Esophagus muscularis mucosa (tissue), 4 donors: ENCODE measurements at places on chromosomes 12 and 14. TPM values are rescaled to one million over a fixed set of nuclear protein-coding genes. Genes with fewer than 3 reads are reported as not detected.

RAB5B gene
- 125 TPM for total RNA-seq

SLC38A4 gene
- 0.17 TPM for total RNA-seq

MAPKAPK5 gene
- total RNA-seq: 32.2 TPM

SPIC gene
- not detected for total RNA-seq

RPGRIP1 gene
- not detected for total RNA-seq

FAM186B gene
- under 0.01 TPM for total RNA-seq

ZC2HC1C gene
- total RNA-seq: 6.9 TPM

- no peak for DNase-seq
Measured at GRCh38 chr12:41910578-41911320, 233.9 kb downstream of the GXYLT1 start.

- DNase-seq: no peak
Measured at GRCh38 chr12:42799966-42800365, 210.4 kb upstream of the PRICKLE1 start.

- no peak for DNase-seq
Measured at GRCh38 chr14:55514819-55515490, 65.1 kb upstream of the KTN1 start.

- DNase-seq: no peak
Measured at GRCh38 chr12:51839310-51839947, 9.1 kb downstream of the FIGNL2 start.

DNA sequence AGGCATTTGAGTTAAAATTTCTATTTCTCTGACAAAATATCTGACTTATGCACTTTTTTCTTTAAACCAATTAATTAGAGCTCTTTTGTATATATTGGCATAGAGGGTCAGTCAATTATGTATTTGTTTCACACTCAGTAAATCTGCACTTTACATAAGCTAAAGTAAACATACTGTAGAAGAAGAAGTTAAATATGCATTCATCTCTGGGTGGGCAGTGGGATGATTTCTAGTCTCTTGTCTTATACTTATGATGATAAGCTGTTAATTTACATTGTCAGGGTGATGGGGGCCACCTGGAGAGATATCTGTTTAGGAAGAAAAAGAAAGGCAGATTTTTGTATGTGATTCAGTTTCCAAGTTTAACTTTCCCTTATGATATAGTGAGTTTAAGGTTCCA is 330.8 kb downstream of the IPO8 start:
- no peak for DNase-seq

DNA sequence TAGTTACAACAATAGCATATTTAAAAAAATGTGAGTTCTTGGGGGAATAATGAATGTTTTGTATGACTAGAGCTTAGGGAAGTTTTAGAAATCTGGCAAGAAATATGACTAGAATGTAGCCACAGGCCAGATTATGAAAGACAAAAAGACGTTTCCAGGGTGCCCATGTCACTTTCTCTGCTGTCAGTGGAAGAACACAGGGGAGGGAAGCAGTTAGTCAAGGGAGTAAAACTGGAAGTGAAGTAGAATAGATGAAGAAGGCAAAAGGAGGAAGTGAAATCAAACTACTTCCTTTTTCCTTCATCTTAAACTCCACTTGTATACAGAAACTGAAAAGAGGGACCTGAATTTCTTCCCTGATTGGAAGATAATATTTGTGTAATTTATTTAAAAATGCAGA is 81.2 kb upstream of the ATP2B1 start:
- no peak for DNase-seq

- DNase-seq: no peak
Measured at GRCh38 chr12:51524386-51524901, 66.6 kb upstream of the SCN8A start.

DNA sequence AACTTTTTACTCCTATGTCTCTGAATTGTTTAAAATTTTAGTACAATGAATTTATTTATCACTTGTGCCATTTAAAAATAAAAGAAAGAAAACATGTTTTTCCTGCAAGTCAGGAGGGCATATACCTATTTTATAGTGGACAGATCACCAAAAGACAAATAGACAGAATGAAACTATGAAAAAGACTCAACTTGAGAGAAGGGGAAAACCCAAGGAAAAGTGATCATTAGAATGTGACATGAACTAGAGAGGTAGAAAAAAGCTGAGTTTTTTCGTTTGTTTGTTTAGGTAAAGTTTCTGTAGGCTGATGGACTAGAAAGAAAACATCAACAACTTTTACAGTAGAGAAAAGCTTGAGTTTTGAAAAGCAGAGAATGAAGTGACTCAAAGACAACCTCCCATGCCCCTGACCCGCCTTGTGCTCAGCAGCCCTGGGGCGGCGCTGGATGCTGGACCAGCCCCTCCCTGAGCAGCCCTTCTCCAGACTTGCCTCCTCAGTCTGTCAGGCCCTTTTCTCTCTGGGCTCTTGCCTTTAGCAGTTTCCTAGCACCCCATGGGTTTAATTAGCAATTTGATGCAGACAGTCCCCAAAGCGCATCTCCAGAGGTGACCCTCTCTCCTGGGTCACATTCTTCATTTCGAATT is 95.1 kb upstream of the ARID2 start:
- DNase-seq: no peak

- peak; percentile 98 for DNase-seq
Measured at GRCh38 chr14:65411656-65412031, 886 bp upstream of the FUT8 start.

DNA sequence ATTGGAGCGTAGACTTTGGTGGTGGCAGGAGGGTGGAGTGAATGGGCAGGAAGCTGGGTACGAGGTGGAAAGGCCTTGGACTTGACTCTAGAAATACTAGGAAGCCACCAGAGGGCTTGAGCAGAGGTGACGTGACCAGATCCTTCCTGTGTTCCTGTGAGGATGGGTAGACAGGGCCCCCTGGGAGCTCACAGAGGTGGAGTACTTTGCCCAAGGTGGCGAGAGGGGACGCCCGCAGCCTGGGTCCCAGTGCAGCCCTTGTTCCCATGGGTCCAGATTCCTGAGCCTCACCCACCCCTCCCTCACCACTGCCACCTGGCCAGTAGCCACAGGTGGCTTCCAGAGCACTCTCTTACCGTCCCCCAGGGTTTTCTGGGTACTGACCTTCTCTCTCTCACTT is 89.8 kb downstream of the KIF26A start:
- DNase-seq: no peak

- DNase-seq: no peak
Measured at GRCh38 chr12:118311666-118312065, 61.0 kb downstream of the TAOK3 start.

- DNase-seq: no peak
Measured at GRCh38 chr14:61997161-61997560, 234.9 kb downstream of the SNAPC1 start.

GRCh38 chr12:40439771-40440492 is 215.1 kb downstream of the LRRK2 start:
- DNase-seq: no peak
